ENCODE measurements at places on chromosomes 12 and 14. TPM values are rescaled to one million over a fixed set of nuclear protein-coding genes. Genes with fewer than 3 reads are reported as not detected.

GRCh38 chr14:101738703-101739320 lies 22.7 kb upstream of the PPP2R5C start:
- no peak overlapping the region for H3K4me3 ChIP-seq
- H3K27me3 ChIP-seq: peaks cover 42% of the 10 kb centered on the region
- DNase-seq: no peak
- peaks cover 21% of the 10 kb centered on the region for H3K36me3 ChIP-seq
- H3K27ac ChIP-seq: no peak overlapping the region
- no peaks in the 10 kb centered on the region for H3K4me1 ChIP-seq

Gene MYO1H
- total RNA-seq: 0.44 TPM

Gene ABCC9
- total RNA-seq: 0.02 TPM

Gene GALNT9
- total RNA-seq: 0.90 TPM

DNA sequence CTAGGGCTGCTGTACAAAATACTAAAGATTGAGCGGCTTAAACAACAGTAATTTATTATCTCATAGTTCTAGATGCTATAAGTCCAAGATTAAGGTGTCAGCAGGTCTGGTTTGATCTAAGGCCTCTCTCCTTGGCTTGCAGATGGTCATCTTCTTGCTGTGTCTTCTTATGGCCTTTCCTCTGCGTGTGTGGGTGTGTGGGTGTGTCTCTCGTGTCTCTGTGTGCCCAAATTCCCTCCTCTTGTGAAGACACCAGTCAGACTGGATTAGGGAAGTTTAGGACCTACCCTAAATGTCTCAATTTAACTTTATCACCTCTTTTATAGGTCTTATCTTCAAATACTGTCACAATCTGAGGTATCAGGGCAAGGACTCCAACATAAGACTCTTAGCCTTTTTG lies 28.3 kb downstream of the DDHD1 start:
- DNase-seq: no peak
- peaks cover 14% of the 10 kb centered on the region for H3K36me3 ChIP-seq
- no peaks in the 10 kb centered on the region for H3K4me1 ChIP-seq
- H3K27me3 ChIP-seq: no peaks in the 10 kb centered on the region
- H3K27ac ChIP-seq: no peak overlapping the region

DNA sequence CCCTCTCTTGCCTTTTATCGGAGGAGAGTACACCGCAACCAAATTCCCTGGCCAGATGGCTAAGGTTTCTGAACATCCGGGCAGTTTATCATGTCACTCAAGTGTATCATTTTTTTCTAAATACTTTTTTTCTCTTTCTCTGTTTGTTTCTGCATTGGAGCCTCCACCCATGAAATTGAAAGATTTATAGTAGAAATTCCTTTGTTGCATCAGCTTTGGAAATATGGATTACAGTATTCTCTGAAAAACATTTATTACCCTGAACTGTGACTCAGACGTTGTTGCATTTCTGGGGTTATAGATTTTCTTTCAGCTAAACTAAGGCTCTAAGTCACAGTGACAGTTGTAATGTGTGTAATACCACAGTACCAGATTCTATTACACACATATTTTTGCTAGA lies 187.0 kb downstream of the SPTSSA start:
- no peak overlapping the region for H3K4me3 ChIP-seq
- H3K36me3 ChIP-seq: no peaks in the 10 kb centered on the region
- no peaks in the 10 kb centered on the region for H3K27me3 ChIP-seq
- no peaks in the 10 kb centered on the region for H3K4me1 ChIP-seq
- no peak for DNase-seq

DNA sequence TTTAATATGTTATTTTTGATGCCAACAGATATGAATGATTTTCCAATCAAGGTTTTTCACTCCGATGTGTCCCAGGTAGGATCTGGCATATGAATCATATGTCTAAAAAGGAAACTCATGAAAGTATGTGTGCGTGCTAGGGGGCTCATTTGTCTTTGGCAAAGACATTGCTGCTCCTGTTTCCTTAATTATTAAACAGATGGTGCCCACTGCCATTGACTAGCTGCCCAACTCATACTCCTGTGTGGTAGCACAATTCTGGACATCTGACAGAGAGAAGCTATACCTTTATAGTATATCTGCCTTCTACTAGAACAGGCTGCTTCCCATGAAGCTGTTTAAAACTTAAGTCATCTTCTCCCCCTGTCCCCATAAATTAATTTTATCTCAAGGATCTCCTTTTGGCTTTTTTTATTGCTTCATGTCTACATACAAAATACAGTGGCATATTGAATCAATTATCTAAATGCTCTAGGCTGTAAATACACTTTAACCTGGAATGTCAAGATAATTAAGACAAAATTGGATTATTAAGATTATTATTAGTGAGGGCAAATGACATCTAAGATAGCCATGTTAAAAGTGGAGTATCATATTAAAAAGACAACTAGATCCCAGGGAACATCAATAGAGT lies 1.4 kb upstream of the PDE3A start:
- H3K27ac ChIP-seq: no peak overlapping the region
- H3K36me3 ChIP-seq: no peaks in the 10 kb centered on the region
- peaks cover 19% of the 10 kb centered on the region for H3K27me3 ChIP-seq

Gene RILPL2
- 1.4 TPM for total RNA-seq
